Activated CD4-positive, alpha-beta T cell treated with anti-CD3 and anti-CD28 coated beads, Interleukin-2, amount 50 U/mL, for 4 hours (primary cell): ENCODE measurements at places on chromosomes 12 and 14.

GRCh38 chr14:54440037-54440436 lies 1.1 kb downstream of the CNIH1 start:
- no peak for DNase-seq

GRCh38 chr12:103586791-103587370 lies at the start of gene STAB2:
TSS of gene STAB2 (plus strand) at chr12:103587273. CDS start at chr12:103587477, 204 bp downstream.
- no peak for DNase-seq

DNA sequence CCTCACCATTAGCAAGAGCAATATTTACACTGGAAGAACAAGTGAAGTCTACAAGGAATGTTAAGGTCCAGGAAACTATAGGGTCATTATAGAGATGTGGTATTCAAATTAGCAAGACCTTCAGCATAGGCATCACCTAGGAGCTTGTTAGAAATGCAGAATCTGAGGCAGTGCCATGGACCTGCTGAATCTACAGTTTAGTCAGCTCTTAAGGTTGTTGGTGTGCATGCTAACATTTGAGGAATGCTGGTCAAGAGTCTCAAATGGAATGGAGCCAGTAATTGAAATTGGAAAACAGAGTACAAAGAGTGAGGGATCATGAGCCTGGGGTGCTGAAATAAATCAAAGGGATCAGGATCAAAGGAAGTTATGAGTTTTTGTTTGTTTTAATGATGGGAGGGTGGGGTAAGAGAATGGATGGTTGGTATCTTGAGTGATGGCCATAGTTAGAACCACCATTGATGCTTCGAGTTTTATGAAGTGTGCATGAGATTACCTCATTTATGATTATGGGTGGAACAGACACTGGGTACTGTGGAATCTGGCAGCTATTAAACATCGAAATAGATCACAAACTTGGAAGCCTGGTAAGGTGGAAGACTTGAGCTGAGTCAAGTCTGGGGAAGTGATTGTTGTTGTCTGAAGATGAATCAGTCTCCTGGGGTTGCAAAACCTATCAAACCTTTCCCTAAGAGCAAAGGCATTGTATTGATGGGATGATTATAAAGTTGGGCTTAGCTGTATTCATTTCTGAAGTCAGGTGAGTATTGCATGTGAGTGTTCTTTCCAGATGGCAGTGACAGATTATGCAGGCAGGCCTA lies 323.3 kb upstream of the E2F7 start:
- no peak for DNase-seq

- DNase-seq, result no peak
Observed at GRCh38 chr12:53208877-53209463, 1.9 kb upstream of the ITGB7 start.
